ENCODE measurements at places on chromosomes 16 and 17.

GRCh38 chr16:4795181-4795827 lies at the start of gene SMIM22:
Gene SMIM22, plus strand, starts transcription at chr16:4795369. Its CDS starts 366 bp downstream, at chr16:4795735.
- DNase-seq, result no peak

DNA sequence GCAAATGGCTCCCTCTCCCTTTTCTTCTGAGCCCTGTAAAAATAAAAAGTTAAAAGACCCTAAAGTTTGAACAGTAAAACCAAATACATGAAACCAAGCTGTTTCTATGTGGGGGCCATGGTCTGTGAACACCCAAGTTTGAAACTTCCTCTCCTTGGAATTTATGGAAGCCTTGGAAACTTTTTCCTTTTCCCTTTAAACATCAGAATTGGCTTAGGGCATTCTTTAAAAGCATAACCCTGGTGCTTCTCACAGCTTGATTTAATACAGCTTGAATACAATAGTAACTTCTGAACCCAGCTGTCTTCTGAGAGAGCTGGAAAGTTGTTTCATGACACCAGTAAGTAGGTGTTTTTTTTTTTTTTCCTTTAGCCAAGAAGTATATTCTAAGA lies 26.5 kb downstream of the NKD1 start:
- DNase-seq, result no peak

DNA sequence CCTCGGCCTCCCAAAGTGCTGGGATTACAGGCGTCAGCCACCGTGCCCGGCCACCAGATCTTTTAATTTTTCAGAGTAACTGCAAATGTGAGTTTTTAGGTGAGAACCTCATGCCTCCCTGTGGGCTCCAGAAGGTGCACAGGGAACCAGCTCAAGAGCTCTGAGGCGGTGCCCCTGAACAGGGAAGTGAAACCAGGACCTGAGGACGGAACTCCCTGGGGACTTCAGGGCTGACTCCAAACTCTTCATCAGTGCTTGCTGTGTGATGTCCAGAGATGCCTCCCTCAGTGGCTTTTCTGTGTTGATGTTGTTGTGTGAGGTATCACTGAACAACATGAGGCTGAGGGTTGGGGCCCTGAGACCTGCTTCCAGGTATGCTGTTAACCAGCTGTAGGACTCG lies 23.8 kb downstream of the SLC12A3 start:
- DNase-seq, result peak; percentile 93

GRCh38 chr17:35017021-35017420 lies 36.7 kb downstream of the LIG3 start:
- no peak for DNase-seq

- DNase-seq, result no peak
Observed at GRCh38 chr16:82605863-82606620, 20.7 kb upstream of the CDH13 start.

DNA sequence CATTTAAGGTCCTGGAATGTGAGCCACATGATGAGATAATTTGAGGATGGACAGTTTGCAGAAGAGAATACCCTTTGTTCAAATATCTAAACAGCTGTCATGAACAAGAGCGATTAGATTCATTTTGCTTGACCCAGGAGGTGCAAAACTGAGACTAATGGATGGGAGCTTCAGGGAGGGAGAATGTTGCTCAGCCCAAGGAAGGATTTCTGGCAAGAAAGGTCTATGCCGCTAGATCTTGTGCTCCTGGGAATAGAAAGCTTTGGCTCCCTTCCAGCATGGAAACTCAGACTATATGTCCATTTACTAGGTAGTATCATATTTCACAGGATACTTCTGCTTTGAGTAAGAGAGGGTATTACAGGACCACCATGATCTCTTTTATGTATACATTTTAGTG lies 14.8 kb upstream of the CDH11 start:
- no peak for DNase-seq

- no peak for DNase-seq
Observed at GRCh38 chr16:73018821-73019456, 29.0 kb downstream of the ZFHX3 start.

DNA sequence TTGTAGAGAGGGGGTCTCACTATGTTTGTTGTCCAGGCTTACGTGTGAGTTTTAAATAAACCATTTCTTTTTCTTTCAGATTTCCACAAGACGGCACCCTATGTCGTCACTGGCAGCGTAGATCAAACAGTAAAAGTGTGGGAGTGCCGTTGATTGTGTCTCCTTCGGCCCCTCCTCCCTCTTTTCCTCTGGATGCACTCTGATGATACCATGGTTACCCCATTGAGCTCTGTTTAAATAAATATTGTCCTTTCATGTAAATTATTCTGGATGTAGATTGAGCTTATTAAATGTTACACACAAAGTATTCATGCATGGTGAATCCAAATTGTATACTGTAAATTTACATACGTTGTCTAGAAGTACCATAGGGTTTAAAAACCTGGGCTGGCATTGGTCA lies 29.9 kb downstream of the CLUH start:
- no peak for DNase-seq

GRCh38 chr16:54126907-54127306 lies 159.7 kb downstream of the IRX3 start:
- DNase-seq, result no peak

DNA sequence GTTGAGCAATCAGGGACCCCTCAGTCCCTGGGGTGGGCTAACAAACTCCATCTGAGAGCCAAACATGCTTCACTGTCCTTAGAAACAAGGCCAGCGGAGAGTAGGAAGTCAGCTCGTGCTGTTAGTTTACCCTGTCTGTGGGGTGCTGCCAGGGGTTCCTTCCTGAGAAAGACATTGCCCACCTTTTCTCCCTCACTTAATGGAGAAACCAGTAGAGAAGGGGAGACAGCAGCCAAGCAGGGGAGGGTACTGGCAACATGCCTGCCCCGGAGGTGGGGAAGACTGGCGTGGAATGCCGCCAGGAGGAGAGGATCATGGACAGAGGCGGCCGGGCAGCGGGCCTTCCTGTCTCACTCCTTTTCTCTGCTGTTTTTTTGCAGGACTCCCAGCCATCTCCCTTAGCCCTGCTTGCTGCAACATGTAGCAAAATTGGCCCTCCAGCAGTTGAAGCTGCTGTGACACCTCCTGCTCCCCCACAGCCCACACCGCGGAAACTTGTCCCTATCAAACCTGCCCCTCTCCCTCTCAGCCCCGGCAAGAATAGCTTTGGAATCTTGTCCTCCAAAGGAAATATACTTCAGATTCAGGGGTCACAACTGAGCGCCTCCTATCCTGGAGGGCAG lies 19.9 kb downstream of the SP2 start:
- no peak for DNase-seq

DNA sequence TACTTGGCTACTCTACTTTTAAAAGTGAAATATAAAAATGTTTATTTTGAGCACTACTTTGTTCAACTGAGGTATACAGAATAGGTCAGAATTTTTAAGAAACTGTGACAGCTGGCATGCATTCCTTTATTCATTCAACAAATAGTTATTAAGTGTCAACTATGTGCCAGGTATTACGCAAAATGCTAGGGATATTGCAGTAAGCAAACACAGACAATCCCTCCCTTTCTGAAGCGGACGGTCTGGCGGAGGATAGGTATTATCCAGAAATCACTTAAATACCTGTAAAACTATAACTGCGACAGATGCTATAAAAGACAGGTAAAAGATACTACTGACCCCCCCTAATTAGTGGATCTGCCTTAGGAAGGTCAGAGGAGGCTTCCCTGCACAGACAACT lies 26.1 kb downstream of the METTL16 start:
- no peak for DNase-seq

DNA sequence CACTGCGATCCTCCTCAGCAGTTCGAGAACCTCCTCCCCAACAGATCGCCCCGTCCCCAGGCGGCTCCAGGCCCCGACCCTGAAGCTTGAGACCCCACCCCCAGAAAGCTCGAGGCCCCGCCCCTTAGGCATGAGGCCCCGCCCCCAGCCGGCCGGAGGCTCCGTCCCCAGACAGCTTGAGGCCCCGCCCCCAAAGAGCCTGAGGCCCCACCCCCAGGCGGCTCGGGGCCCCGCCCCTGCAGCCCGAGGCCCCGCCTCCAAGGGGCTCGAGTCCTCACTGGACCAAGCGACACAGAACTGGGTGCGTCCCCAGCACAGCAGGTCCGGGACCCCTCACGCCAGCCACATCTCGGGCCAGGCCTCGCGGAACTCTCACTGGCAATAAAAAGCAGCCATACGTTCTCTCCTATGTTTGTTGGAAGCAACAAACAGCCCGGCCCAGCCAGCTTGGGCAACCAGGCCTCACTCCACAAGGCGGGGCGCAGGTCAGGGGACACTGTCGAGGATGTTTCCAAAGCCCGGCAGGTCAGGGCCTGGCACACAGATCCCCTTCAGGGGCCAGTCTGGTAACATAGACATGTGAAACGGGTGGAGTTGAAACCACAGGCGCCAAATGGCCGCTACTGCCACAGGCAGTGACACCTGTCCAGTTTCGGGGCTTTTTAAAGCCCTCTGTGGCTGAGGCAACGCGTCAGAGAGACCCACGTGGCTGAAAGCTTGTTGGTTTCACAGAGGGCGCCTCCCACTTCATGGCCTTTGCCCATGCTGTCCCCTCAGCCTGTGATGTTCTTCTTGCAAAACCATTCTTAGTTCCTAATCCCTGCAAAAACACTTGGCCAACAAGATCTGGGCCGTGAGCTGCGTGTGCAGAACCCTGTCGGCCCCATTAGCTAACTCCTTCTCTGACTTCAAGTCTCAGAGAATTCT lies 224.2 kb downstream of the PARN start:
- DNase-seq, result peak; percentile 78

DNA sequence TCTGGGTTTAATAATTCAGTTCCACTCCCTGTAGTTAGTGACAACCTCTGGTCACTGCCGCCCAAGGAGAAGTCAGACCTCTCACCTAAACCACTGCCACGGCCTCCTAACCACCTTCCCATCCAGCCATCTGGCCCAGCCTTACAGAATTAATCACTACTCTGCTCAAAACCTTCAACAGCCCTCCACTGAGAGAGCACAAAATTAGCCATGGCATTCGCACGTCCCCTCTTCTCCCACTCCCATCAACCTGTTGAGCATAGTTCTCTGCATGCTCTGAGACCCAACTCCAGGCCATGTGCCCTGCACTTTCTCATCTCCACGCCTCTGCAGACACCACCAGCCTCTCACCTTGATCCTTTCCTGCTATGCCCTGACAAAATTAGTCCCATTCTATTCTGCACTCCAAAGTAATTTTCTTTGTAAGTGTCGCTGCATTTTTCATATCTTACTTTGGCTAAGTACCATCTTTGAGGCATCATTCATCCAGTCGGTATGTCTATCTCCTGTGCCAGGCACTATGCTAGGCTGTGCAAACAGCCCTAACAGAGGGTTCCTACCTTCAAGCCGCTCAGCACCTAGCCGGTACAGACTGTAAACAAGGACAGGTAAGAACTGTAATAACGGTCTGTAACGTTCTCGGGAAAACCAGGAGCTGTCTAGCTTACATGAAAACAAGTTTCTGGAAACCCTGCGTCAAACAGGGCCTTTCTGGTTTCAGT lies 963 bp downstream of the COPRS start:
- DNase-seq, result no peak

GRCh38 chr16:72856797-72857196 lies 191.1 kb downstream of the ZFHX3 start:
- no peak for DNase-seq

GRCh38 chr17:3667366-3668278 lies 756 bp downstream of the TAX1BP3 start:
- DNase-seq, result no peak

DNA sequence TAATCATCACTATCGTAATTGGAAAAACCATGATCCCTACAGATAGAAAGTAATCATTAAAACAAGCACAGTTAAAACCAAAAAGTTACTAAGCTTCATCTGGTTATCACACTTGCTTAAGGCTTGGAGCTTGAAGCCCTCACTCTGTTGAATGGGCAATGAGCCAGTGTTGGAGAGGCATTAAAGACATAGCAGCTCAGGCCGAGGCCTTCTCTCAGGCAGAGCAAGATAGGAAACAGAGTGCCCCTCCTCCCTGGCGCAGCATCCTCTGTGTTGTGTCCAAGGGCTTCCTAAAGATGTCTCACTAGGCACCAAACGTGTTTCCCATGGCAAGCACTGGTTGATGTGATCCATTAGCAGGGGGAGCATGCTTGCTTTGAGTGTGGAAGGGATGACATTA lies 34.9 kb upstream of the LGALS9 start:
- no peak for DNase-seq

DNA sequence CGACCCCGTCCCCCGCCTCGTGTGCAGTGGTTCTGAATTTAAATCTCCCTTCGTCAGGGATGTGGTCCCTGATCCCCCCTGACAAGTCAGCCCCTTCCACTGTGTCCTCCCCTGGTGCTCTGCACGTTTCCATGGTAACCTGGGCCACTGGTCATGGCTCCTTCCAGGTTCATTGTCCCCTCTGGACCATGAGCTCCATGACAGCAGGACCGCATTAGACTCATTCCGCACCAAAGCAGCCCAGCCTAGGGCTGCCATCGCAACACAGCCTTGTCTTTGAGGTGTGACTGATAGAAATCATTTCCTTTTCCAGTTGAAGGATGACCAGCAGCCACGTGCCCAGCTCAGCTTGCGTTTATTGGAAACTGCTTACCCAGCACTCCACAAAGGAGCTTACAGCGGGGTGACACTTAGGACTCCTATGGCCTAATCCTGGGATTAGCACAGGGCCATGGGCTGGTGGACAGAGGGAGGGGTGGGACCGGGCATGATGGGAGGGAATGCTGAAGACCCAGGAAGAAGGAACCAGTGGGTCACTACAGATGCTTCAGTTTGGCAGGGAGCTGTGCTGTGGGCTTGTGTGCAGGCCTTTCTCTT lies 7.6 kb downstream of the RCVRN start:
- no peak for DNase-seq

DNA sequence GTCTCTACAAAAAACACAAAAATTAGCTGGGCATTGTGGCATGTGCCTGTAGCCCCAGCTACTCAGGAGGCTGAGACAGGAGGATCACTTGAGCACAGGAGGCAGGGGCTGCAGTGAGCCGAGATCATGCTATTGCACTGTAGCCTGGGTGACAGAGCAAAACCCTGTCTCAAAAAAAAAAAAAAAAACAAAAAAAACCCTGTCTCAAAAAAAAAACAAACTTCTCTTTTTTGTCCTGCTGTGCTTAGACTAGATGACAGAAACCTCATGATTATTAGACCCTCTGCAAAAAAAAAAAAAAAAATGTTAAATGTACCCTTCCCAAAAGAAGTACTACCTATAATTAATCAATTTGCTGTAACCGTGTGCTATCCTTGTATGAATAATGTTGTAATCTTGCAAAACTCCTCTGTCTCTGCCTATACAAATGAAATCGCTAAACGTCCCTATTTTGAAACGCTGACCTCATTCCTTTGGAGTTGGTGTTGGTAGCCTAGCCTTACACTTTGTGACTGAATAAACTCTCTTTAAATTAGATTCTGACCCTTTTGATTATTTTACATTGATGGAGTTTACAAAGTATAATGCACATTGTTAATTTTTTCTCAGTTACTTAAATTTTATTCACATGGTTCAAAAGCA lies 13.6 kb upstream of the DHRS7B start:
- DNase-seq, result no peak

- no peak for DNase-seq
Observed at GRCh38 chr16:55989569-55989907, 114.4 kb upstream of the CES5A start.

Data from OCI-LY7 (cell line).